ENCODE measurements at places on chromosomes 6 and 20.

DNA sequence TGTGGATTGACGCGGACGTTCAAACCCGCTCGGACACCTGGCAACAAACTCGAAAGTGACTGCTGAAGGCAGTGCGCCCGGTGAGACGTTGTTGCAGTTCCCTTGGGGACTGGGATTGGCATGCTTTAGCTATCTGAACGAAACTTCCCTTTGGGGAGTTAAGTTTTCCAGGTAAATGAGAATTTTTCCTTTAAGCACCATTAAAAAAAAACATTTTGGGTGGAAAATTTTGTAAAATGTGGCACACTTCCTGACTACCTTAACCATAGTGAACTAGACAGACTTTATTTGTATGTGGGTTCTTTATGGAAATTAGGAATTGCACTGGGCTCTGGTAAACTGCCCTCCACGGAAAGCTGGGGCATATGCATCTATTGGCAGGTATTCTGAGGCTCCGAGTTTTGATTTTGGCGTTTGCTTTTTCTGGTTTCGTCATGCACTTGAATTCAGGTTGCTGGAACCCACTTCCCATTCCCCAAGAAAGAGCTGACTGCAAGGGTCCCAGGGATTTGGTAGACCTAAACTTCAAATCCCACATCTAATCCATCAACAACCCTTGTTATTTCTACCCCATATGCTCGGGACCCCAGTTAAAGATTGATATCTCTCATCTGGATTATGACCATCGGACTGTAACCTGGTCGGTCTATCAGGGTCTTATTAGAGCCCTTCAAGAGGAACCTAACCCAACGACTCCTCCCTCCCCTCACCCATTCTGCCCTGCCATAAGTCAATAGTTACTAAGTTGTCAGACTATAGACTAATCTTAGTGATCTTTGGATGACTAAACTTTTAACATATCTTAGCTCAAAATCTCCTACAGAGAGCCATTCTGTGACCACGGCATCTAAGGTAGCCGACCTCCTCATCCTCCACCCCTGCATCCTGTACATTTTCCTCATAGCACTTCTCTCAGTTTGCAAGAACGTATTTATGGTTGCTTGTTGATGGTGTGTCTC is 800 bp upstream of the DYNLT1 start:
- H3K27ac ChIP-seq: peak overlapping the region; percentile 96
- no peaks in the 10 kb centered on the region for H3K27me3 ChIP-seq
- peak overlapping the region; percentile 97 for H3K4me3 ChIP-seq
- no peak for DNase-seq

- peaks cover 4% of the 10 kb centered on the region for H3K36me3 ChIP-seq
- peaks cover 2% of the 10 kb centered on the region for H3K4me1 ChIP-seq
- no peak for DNase-seq
- no peak within 1 kb of the TSS for H3K27ac ChIP-seq
- H3K4me3 ChIP-seq: peak within 1 kb of the TSS; percentile 67
- peaks cover 92% of the 10 kb centered on the region for H3K27me3 ChIP-seq
Observed at GRCh38 chr20:31967830-31968249, at the start of gene XKR7. XKR7 (plus strand) TSS chr20:31968151; CDS start chr20:31968176, 25 bp downstream.

GRCh38 chr6:133756078-133756695 is 132.7 kb upstream of the TCF21 start:
- DNase-seq: no peak
- H3K36me3 ChIP-seq: no peaks in the 10 kb centered on the region
- no peaks in the 10 kb centered on the region for H3K4me1 ChIP-seq
- no peak overlapping the region for H3K27ac ChIP-seq
- H3K27me3 ChIP-seq: no peaks in the 10 kb centered on the region
- no peak overlapping the region for H3K4me3 ChIP-seq

- peaks cover 32% of the 10 kb centered on the region for H3K4me1 ChIP-seq
- H3K27me3 ChIP-seq: peaks cover 28% of the 10 kb centered on the region
- H3K4me3 ChIP-seq: peak overlapping the region; percentile 86
- DNase-seq: peak; percentile 54
Observed at GRCh38 chr6:26329763-26330511, 35.1 kb upstream of the BTN3A2 start.

DNA sequence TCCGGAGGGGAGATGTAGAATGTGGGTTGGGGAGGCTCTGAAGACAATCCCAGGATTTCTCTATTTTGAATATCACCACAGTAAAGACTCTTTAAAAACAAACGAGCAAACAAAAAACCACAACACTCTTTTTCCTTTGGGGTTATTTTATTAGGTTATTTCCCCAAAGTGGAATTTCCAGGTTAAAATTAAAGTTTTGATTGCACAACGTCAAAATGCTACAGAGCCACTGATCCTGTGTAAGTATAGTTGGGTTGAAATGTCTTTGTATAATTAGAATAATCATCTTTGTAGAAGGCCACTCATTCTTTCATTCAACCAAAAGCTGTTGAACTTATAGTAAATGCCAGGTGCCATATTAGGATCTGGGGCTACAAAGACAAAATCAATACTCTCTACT is 19.6 kb upstream of the PIM1 start:
- peaks cover 6% of the 10 kb centered on the region for H3K4me1 ChIP-seq
- no peaks in the 10 kb centered on the region for H3K36me3 ChIP-seq
- peaks cover 6% of the 10 kb centered on the region for H3K27me3 ChIP-seq
- no peak overlapping the region for H3K27ac ChIP-seq

DNA sequence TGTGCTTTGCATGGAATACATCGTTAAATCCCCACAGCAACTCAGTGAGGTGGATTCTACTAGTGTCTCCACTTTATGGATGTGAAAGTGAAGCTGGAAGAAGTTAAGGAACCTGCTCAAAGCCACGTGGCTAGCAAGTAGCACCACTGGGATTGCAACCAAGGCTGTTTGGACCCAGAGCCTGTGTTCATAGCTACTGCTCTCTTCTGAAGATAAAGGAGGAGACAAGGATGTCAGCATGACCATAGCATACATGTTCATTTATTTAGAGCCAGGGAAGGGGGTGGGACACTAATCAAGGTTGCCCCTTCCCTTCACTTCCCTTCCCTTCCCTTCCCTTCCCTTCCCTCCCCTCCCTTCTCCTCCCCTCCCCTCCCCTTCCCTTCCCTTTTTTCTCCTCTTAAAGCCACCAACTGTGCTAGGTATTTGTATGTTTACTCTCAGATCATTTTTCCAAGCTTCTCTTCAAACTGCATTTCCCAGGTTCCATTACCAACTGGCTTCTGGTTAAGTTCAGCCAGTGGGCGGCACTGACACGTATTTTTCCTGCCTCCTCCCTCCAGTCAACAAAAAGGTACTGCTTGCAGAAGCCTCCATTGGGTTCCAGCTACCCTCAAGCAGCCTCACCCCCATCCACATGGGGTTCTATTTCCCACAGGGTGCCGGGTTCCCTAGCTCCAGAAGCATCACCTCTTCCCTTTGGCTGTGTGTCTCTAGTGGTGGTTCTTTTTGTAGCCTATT is 134.9 kb downstream of the BCAS1 start:
- DNase-seq: no peak
- H3K27me3 ChIP-seq: no peaks in the 10 kb centered on the region
- H3K4me3 ChIP-seq: peak overlapping the region; percentile 80
- peak overlapping the region; percentile 83 for H3K27ac ChIP-seq
- peaks cover 40% of the 10 kb centered on the region for H3K4me1 ChIP-seq
- no peaks in the 10 kb centered on the region for H3K36me3 ChIP-seq

DNA sequence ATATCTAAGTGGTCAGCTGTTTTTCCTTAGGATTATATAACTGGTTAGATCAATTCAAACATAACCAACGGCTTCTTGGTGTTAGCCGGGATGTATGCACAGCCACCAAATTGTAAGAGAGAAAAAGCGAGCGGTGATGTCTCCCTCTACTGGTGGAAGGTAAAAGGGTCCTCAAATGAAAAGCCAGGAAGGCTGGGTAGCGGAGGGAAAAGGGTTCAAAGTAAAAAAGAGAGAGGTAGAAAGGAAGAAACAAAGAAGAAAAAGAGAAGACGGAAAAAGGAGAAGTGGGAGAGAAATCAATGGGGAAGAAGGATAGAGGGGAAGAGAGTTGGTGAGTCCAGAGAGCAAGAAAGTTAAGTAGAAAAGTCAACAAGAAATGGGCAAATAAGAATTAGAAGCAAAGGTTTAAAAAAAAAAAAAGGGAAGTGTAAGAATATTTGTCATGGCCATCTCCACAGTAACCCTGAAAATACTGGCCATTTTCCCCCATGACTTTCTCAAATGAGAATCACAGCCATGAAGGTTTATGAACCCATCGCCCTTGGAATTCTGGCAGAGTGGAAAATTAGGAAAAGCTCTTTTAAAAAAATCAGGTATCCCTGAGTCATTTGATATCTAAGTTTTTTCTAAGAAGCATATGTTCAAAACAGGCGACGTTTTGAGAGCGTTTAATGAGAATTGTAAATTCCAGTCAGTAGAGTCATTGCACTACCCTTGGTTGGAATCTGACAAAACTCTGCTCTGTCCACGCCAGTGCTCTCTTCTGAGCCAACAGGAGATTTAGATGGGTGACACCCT is 155.6 kb upstream of the SNX9 start:
- H3K27me3 ChIP-seq: no peaks in the 10 kb centered on the region
- DNase-seq: peak; percentile 56
- no peak overlapping the region for H3K4me3 ChIP-seq
- peaks cover 5% of the 10 kb centered on the region for H3K4me1 ChIP-seq
- no peaks in the 10 kb centered on the region for H3K36me3 ChIP-seq

DNA sequence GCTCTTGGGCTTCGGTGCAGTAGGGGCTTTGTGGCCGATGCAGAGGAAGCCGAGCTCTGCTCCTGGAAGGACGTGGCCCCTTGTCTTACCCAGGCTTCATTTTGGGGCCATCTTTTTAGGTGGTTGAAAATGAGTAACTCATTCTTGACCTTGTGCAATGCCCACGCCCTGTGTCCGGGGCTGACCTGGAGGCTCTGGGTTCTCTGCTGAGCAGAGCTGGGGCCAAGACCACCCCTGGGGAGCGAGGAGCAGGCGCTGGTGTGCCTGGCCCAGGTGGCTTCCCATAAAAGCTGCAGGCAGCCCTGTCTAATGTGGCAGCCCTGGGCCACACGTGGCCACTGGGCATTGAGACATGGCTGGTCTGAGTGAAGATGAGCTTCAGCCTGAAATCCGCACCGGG is 25.7 kb downstream of the NTSR1 start:
- H3K4me1 ChIP-seq: peaks cover 6% of the 10 kb centered on the region
- DNase-seq: no peak
- no peak overlapping the region for H3K27ac ChIP-seq
- H3K4me3 ChIP-seq: no peak overlapping the region
- no peaks in the 10 kb centered on the region for H3K27me3 ChIP-seq

DNA sequence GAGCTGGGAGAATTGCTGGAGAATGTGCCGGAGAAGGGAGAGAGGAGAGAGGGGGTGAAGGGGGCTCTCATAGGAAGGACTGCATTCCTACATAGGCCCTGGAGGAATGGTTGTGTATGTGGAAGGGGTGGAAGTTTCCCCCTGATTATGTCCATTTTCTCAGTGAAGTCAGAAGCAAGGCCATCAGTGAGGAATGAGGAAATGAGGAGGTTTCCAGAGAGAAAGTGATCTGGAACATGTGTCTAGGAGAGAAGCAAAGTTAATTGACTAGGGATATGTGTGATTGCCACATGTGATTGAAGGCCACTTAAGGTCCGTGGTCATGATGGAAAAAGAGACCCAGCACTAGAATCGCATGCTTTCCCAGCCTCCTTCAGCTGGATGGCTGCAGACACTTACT is 42.3 kb downstream of the TBPL1 start:
- no peak for DNase-seq
- H3K27me3 ChIP-seq: no peaks in the 10 kb centered on the region
- H3K36me3 ChIP-seq: no peaks in the 10 kb centered on the region
- H3K27ac ChIP-seq: no peak overlapping the region

DNA sequence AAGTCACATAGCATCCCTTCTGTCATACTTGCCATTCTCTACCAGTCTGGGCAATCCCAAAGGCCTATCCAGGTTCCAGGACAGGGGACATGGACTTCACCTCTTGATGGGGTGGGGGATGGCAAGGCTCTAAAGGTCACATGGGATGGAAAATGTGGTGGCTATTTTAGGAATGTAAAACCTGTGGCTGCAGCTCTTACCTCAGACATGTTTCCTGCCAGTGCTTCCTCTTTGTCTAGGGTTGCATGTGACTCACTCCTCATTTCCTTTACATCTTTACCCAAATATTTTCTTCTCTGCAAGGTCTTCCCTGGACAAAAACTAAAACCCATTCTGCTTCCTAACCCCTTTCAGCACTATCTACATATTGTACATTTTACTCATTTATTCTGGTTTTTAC is 135.7 kb downstream of the BTBD3 start:
- H3K36me3 ChIP-seq: peaks cover 3% of the 10 kb centered on the region
- H3K27me3 ChIP-seq: no peaks in the 10 kb centered on the region
- H3K4me3 ChIP-seq: no peak overlapping the region
- no peak for DNase-seq
- H3K4me1 ChIP-seq: no peaks in the 10 kb centered on the region

DNA sequence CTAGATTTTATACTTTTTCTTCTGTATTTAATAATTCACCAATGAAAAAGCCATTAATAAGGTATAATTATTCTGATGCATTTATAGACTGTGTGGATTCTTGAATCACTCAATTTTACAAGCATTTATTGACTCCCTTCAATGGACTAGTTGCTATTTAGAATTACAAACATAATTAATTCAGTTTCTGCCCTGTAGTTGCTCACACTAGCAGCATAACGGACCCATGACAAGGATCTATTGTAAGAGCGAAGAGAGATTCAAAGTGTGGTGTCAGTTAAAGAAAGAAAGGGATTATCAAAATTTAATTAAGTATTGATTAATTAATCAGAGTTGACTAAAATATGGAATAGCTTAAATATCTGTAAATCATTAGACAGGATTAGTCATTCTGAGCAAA is 602.6 kb upstream of the PTCHD4 start:
- no peaks in the 10 kb centered on the region for H3K36me3 ChIP-seq
- H3K4me3 ChIP-seq: no peak overlapping the region
- DNase-seq: no peak
- H3K27ac ChIP-seq: no peak overlapping the region

GRCh38 chr6:63352544-63353285 is 32.9 kb upstream of the LGSN start:
- no peak overlapping the region for H3K4me3 ChIP-seq
- H3K4me1 ChIP-seq: peaks cover 5% of the 10 kb centered on the region
- no peaks in the 10 kb centered on the region for H3K27me3 ChIP-seq
- no peak for DNase-seq
- no peak overlapping the region for H3K27ac ChIP-seq

- no peaks in the 10 kb centered on the region for H3K36me3 ChIP-seq
- peaks cover 61% of the 10 kb centered on the region for H3K27me3 ChIP-seq
- DNase-seq: no peak
Observed at GRCh38 chr6:44029444-44030185, 97.6 kb downstream of the MRPL14 start.

DNA sequence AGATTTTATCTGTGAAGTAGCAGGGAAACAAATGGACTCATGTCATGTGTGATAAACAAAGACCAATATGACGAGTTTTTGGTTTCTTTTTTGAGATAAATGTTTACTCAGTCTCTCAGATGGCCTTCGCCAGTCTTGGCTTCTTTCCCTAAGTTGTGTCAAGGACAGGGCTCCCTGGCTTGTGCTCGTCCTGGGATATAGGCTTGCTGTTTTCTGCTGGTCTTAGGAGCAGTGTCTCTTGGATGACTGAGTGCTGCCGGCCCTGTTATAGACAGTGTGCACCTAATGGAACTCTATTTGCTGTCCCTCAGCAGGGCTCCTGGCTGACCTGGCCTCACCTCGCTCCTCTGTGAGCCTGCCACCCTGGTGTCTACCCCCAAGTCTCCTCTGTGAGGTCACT is 324.1 kb upstream of the SYNCRIP start:
- H3K27me3 ChIP-seq: no peaks in the 10 kb centered on the region
- H3K36me3 ChIP-seq: no peaks in the 10 kb centered on the region
- no peak overlapping the region for H3K27ac ChIP-seq
- no peak overlapping the region for H3K4me3 ChIP-seq
- DNase-seq: no peak
- H3K4me1 ChIP-seq: no peaks in the 10 kb centered on the region
